NCI-H2227 treated with DMSO at 0.1 percent for 48 hours (cell line): ENCODE measurements at places on chromosomes 5 and 9.
A peak's percentile ranks its signal among the peaks of the same experiment; 100 is the strongest.

- no peak for DNase-seq
Measured at GRCh38 chr5:2895196-2895595, 143.7 kb upstream of the IRX2 start.

DNA sequence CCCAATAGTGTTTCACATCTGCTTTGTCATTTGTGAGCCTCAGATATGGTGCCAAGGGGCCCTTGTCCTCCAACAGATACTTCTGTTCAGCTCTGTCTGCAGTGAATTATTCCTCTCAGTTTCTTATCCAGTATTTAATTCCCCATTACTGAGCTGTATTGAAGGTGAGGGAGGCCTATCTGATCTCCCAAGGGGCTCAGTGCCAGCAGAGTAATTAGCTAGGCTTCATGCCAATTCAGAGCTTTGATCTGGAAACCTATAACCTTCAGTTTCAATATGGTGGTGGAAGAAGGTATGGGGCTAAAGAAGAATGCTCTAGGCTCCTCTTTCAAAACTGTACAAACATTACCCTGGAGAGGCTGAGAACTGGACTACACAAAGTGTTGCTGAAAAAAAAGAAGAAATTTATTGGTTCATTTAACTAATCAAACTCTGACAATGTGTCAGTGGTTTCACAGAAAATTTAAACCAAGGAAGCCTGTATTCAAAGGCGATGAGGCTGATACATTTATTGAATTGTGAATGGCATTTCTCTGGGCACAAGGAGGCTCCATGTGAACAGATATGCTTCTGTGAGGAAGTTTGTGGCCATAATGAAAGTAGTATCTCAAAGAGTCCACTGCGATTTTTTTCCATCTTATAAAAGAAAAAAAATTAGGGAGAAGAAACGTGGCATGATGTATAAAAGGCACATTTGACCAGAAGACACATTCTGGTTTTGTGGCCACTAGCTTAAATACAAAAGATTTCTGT, 397.8 kb downstream of the TLE4 start:
- no peak for DNase-seq

- DNase-seq, result peak; percentile 65
Measured at GRCh38 chr5:79025054-79025472, 40.0 kb upstream of the ARSB start.

- no peak for DNase-seq
Measured at GRCh38 chr5:133777951-133778350, 165.6 kb upstream of the FSTL4 start.

- DNase-seq, result no peak
Measured at GRCh38 chr9:34869390-34869789, 88.7 kb upstream of the PHF24 start.

DNA sequence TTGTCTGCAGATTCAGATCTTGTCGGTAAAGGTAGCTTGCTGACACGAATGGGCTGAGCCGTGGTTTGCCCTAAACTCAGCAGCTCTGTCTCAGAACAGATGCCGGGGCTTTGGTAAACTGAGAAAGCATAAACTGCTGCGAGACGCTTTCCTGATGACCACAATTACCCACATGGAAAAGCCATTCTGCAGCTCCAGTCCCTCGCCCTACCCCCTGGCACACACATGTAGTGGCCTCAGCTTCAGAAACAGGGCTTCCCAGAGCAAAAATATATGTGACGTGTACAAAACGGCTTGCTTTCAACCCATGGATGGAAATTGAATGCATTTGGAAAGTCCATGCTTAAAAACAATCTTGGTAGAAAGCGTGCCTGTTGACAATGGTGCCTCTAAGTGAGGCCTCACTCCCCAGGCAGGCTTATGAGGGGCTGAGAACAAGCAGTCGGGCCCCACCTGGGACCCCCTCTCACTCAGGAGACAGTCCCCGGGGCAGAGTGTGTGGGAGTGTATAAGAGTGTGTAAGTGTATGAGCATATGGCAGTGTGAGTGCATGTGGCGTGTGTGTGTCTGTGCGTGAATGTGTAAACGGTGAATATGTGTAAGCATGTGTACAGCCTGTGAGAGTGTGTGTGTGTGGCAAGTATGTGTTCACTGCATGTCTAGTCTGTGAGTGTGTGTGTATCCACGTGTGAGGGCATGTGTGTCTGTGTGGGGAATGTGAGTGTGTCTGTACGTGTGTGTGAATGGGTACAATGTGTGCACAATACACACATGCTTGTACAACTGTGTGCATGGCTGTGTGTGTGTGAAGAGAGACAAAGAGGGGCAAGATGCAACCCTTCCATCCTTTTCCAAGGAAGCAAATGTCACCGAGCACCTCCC, 88.2 kb upstream of the SMIM23 start:
- DNase-seq, result no peak

GRCh38 chr5:159909126-159909525, 7.2 kb upstream of the ADRA1B start:
- DNase-seq, result no peak

GRCh38 chr9:109101810-109102209, 17.9 kb downstream of the TMEM245 start:
- no peak for DNase-seq

DNA sequence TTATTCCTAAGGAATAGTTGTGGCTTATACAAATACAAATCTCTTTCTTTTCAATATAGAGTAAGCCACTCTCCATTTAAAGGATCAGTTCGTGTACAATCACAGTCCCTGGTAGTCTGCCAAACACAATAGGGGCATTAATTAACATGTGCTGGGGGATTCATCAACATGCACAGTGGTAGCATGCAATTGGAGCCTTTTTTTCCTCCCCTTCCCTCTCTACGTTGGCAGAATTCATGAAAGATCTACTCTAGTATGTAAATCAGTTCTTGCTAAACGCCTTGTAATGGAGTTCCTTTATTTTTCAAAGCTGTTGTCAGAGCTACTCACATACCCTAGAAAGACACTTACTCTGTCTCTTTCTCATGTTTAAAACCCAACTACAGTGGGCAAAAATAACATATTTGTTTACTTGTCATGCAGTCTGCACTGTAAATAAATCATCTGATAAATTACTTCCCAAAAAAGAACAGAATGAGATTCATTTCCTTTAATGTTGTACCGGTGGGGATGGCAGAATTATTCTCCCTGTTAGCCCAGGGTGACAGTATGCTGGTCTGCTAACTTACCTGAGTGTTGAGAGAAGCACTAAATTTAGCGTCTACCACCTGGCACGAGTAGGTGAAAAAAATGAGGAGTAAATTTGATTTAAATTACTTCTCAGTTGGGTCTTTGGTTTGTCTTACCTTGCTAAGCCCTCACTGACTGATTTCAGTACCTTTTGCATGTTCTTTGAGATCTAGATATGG, 341.5 kb upstream of the CCNH start:
- DNase-seq, result no peak

GRCh38 chr5:132215329-132215728, 12.3 kb downstream of the P4HA2 start:
- no peak for DNase-seq

DNA sequence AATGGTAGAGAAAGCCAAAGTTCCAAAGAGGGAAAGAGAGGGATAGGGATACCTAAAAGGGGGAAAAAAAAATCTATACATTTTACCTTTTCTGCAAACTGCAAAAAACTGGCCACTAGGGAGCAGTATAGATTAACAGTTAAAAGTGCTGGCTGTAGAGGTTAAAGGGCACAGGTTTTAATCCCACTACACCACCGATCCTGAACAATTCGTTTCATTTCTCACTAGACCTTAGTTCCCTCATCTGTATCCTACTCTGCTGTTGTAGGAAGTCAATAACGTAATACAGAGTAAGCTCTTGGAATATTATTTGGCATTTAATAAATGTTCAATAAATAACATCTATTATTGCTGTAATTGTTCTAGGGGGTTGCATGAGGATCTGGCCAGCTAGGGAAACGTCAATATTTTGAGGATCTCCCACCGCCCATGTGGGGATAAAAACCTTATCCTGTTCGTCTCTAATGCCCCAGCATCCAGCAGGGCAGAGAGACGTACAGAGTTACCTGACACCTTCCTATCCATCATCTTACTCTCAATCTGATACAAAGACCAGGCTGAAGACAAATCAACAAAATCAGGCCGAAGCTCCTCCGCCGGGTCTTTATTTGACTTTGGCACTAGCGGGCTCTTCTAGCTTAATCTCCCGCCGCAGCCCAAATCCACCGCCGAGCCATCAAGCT, 757 bp downstream of the CDC26 start:
- peak; percentile 54 for DNase-seq

DNA sequence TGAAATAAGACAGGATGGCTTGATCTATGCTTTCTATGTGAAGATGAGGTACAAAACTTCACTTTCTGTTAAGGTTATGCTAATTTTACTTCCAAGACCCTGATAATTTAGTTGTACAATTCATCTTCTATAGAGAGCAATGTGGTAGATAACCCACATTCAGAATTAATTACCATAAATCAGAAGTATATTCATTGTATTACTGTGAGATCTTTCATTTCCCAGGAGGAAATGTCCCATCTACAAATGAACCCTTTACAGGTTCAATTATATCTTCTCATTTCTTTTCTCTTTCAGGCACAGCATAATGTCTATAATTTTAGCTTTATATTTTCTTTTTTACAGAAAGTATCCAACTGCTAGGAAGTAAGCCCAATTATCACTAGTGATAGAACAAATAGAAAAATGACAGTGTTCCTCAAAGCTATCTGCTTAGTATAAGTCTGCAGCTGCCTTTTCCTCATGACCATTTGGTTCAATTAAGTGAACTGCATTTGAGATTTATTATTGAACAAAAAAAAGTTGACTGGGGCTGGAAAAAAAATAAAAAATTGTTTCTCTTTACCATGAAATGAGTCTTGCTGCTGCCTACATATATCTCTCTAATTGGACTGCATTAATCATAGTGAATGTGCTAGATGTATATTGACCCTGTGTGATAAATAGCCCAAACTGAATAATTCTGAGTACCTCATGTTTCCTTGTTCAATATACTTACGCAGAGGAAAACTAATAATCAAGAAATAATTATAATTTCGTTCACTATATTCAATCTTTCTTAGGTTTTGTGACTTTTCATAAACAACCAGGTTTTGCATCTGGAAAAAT, 1329.4 kb downstream of the PTPRD start:
- peak; percentile 52 for DNase-seq

DNA sequence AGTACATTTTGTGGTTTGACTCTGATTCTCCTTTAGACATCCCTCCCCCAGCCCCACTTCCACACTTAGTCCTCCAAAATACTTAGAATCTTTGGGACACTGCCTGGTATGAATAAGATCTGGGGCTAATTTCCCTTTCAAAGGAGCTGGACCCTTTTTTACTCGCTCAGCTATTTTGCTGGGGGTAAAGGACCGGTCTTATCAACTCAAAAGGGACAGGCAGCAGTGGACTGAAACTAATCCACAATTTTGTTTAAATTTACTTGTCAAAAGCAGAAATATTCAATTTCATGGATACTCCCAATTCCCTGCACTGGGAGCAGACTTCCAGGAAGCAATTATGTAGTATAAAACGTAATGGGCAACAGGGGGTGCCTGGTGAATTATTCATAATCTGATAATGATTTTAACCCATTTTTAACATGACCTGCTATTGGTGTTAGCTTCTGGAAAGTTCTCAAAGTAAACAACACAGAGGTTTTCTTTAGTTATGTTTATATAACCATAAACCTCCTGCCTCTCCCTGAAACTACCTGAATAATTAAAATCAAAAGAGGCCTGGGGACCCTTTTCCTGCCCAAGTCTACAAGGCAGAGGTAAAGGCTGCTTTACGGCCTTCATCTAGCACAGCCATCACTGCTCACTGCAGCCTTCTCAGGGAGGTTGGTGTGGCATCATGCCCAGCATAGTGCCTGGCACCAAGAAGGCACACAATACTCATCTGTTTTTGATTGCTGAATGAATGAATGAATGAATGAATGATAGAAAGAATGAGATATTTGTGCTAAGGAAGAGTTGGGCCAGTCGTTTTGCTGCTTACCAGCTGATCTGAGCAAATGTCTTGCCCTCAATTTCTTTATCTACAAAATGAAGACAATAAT, 44.2 kb upstream of the GNPDA1 start:
- DNase-seq, result no peak

- DNase-seq, result no peak
Measured at GRCh38 chr5:67289763-67290521, 93.3 kb upstream of the CD180 start.

GRCh38 chr5:111942661-111943401, 185.8 kb upstream of the NREP start:
- DNase-seq, result no peak

DNA sequence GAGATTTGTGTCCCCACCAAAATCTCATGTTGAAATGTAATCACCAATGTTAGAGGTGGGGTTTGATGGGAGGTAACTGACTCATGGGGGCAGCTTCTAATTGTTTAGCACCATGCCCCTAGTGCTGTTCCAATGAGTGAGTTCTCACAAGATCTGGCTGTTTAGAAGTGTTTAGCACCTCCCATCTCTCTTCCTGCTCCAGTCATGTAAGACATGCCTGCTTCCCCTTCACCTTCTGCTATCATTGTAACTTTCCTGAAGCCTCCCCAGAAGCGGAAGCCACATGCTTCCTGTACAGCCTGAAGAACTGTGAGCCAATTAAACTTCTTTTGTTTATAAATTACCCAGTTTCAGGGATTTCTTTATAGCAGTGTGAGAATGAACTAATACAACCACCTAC, 170.5 kb downstream of the NDUFS4 start:
- DNase-seq, result no peak

- DNase-seq, result no peak
Measured at GRCh38 chr5:17412760-17413671, 85.0 kb upstream of the TAF11L2 start.

DNA sequence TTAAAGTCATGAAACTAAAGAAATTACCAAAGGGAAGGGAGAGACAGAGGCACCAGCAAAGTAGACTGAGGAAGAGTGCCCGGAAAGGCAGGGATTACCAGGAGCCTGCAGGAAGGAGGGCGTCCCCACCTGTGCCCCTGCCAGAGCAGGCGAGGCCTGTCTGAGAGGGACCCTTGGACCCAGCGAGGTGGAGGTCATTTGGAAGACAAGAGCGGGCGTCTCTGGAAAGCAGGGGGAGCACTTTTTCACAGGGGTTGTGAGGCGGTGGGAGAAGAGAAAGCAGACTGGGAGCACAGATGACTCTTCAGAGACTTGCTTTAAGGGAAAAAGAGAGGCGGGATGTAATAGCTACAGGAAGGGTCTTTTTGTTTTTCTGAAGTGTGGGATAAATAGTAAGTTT, 27.5 kb upstream of the SLC2A8 start:
- no peak for DNase-seq

DNA sequence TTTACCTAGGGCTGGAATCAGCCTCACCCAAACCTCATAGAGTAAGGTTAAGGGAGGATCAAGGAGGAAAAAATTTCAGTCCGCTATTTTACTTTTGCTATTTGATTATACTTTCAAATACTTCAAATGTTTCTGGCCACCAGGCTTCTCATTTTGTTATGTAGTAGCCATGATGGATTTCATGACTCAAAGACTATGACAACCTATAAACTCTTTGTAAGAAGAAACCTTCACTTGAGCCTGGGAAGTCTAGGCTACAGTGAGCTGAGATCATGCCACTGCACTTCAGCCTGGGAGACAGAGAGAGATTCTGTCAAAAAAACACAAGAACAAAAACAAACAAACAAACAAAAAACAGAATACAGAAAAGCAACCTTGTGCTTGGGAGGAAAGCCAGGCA, 293.6 kb upstream of the TNC start:
- no peak for DNase-seq

- DNase-seq, result no peak
Measured at GRCh38 chr5:75009556-75010345, 42.6 kb downstream of the GCNT4 start.
